SJCRH30 (cell line): ENCODE measurements at places on chromosomes 6 and 20. TPM values are rescaled to one million over a fixed set of nuclear protein-coding genes. Genes with fewer than 3 reads are reported as not detected.

LTB gene
- total RNA-seq, result not detected in 2 replicates

EYA2 gene
- total RNA-seq, result 56.4 and 63.2 TPM in 2 replicates

PNISR gene
- total RNA-seq, result 74.4 and 110 TPM in 2 replicates

OR2B6 gene
- total RNA-seq, result not detected in 2 replicates

GPRC6A gene
- total RNA-seq, result not detected in 2 replicates

MDFI gene
- total RNA-seq, result 166 and 176 TPM in 2 replicates
